ENCODE measurements at places on chromosomes 7 and 10.
A peak's percentile ranks its signal among the peaks of the same experiment; 100 is the strongest.

DNA sequence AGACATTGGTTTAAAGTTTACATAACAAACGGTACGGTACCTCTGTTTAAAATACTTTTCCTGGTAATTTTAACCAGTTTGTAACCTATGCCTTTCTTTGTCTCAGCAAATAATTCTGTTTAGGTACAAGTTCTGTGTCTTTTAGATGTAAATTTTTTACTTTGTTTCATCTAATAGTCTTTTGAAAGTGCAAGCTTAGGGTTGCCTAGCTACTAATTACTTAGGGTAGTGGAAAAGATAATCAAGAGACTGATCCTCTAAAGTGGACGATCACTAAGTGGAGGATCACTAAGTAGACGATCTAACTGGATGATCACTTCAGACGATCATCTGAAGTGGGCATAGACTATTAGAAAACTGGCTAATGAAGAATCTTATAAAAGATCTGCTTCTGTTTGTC, 16.1 kb upstream of the FKBP9 start:
- DNase-seq: no peak

- DNase-seq: no peak
Measured at GRCh38 chr7:7146837-7147236, 35.5 kb upstream of the C1GALT1 start.

GRCh38 chr10:4677296-4678021, 148.5 kb upstream of the AKR1E2 start:
- DNase-seq: no peak

GRCh38 chr7:155455776-155456737, 1.9 kb upstream of the EN2 start:
- DNase-seq: no peak

- no peak for DNase-seq
Measured at GRCh38 chr7:74069086-74069541, 14.5 kb upstream of the LIMK1 start.

DNA sequence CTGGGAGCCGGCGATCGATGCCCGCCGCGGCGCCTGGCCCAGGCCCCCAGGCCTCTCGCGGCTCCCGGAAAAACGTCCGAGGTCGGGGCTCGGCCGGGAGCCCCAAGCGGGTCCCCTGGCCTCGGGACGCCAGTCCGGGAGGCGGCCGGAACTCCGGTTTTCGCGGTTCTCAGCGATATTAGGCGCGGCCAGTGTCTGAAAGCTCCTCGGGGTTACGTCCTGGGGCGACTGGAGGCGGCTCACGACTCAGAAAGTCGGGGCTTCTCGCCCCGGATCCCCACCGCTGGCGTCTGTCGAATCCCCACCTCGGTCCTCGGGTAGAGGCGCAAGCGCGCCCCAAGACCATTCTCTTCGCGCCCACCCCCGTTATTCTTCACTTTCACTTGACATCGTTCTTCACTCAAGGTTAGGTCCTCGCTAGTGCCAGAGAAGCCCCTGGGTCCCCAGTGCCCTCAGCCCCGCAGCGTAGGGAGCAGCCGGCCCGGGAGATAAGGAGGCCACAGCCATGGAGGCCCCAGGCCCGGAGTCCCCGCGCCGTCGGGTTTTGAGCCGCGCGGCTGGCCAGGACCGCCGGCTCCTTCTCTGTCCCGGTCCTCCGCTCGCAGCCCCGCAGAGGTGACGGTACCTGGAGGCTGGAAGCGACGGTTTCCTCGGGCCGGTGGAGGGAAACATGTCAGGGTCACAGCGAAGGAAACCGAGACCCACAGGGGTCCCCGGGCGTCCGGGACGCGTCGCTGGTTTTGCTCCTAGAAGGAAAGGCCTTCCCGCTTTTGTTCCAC, 35.2 kb upstream of the EBLN1 start:
- DNase-seq: peak; percentile 12

- DNase-seq: no peak
Measured at GRCh38 chr7:132650498-132650897, 74.2 kb upstream of the PLXNA4 start.

DNA sequence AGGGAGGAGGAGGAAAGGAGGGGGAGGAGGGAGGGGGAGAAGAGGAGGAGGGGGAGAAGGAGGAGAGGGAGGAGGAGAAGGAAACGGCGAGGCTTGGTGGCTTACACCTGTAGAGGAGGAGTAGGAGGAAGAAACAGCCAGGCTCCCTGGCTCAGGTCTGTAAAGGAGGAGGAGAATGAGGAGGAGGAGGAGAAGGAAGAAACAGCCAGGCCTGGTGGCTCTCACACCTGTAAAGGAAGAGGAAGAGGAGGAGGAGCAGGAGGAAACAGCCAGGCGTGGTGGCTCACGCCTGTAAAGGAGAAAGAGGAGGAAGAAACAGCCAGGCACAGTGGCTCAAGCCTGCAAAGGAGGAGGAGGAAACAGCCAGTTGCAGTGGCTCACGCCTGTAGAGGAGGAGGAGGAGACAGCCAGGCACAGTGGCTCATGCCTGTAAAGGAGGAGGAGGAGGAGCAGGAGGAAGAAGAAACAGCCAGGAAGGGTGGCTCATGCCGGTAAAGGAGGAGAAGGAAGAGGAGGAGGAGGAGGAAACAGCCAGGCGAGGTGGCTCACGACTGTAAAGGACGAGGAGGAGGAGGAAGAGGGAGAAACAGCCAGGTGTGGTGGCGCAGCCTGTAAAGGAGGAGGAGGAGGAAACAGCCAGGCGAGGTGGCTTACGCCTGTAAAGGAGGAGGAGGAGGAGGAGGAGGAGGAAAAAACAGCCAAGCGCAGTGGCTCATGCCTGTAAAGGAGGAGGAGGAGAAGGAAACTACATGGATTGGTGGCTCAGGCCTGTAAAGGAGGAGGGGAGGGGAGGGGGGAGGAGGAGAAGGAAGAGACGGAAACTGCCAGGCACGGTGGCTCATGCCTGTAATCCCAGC, 14.9 kb upstream of the CRCP start:
- DNase-seq: no peak

- DNase-seq: no peak
Measured at GRCh38 chr10:88253-88652, 39.2 kb upstream of the TUBB8 start.
